ENCODE measurements at places on chromosomes 4 and X. TPM values are rescaled to one million over a fixed set of nuclear protein-coding genes. Genes with fewer than 3 reads are reported as not detected.

RAB40A gene
- not detected for total RNA-seq

CDX4 gene
- total RNA-seq: not detected

BCLAF3 gene
- 2.2 TPM for total RNA-seq

TBX22 gene
- total RNA-seq: not detected

RHOH gene
- 0.23 TPM for total RNA-seq

BEX5 gene
- total RNA-seq: not detected

TACC3 gene
- 99.4 TPM for total RNA-seq

DUX4 gene
- total RNA-seq: not detected

F11 gene
- not detected for total RNA-seq

CCKAR gene
- not detected for total RNA-seq

TECRL gene
- total RNA-seq: not detected

VEGFD gene
- 0.31 TPM for total RNA-seq

NOP14 gene
- 27.8 TPM for total RNA-seq

SPATA18 gene
- 4.2 TPM for total RNA-seq

SPIN4 gene
- total RNA-seq: 6.0 TPM

KCNE5 gene
- total RNA-seq: 0.09 TPM

SPON2 gene
- 0.35 TPM for total RNA-seq

ITGB1BP2 gene
- 0.93 TPM for total RNA-seq

LRP2BP gene
- total RNA-seq: 0.15 TPM

ZNF157 gene
- 0.07 TPM for total RNA-seq

MAGEB1 gene
- total RNA-seq: not detected

SSX1 gene
- total RNA-seq: not detected

PAK3 gene
- not detected for total RNA-seq

PCDH10 gene
- 0.08 TPM for total RNA-seq

OTC gene
- not detected for total RNA-seq

UGT2B15 gene
- total RNA-seq: not detected

OTOP1 gene
- total RNA-seq: not detected

TLR8 gene
- not detected for total RNA-seq

SLC6A14 gene
- total RNA-seq: not detected

SMPX gene
- total RNA-seq: not detected

IDUA gene
- total RNA-seq: 5.5 TPM

TEX13D gene
- total RNA-seq: not detected

MAGEE1 gene
- 4.6 TPM for total RNA-seq

HMGN5 gene
- total RNA-seq: 2.2 TPM

ADGRG2 gene
- total RNA-seq: 9.9 TPM

PDZD4 gene
- 3.6 TPM for total RNA-seq

STEEP1 gene
- total RNA-seq: 36.5 TPM

S100G gene
- not detected for total RNA-seq

TRIM61 gene
- total RNA-seq: not detected

KDR gene
- total RNA-seq: 0.11 TPM

ZFYVE28 gene
- total RNA-seq: 3.0 TPM

XKRX gene
- total RNA-seq: 0.72 TPM

AFF2 gene
- total RNA-seq: not detected

AMBN gene
- not detected for total RNA-seq

DACH2 gene
- total RNA-seq: not detected

ETDA gene
- total RNA-seq: not detected

LARP7 gene
- 30.4 TPM for total RNA-seq

SPANXB1 gene
- 2.5 TPM for total RNA-seq

MYL5 gene
- 12.2 TPM for total RNA-seq

ADD1 gene
- 89.1 TPM for total RNA-seq

RHOXF2B gene
- total RNA-seq: not detected

SUV39H1 gene
- total RNA-seq: 23.1 TPM

FAM53A gene
- total RNA-seq: 1.2 TPM

Data from A549 treated with ZK216348 at 1 μM for 4 hours (cell line).